Gastrocnemius medialis (tissue), 4 donors: ENCODE measurements at places on chromosomes 4 and X. TPM values are rescaled to one million over a fixed set of nuclear protein-coding genes. Genes with fewer than 3 reads are reported as not detected.

Gene MTTP
- total RNA-seq, result not detected

Gene TSPYL2
- total RNA-seq, result 88.6 TPM

Gene GPR82
- total RNA-seq, result not detected

Gene CSAG2
- total RNA-seq, result not detected

Gene TXK
- total RNA-seq, result not detected

Gene GAB3
- 1.1 TPM for total RNA-seq

Gene ELMOD2
- total RNA-seq, result 13.7 TPM

Gene NUDT11
- total RNA-seq, result not detected

Gene SLC9B1
- not detected for total RNA-seq

Gene VCX3B
- not detected for total RNA-seq

Gene POU3F4
- not detected for total RNA-seq
